Chondrocyte (in vitro differentiated cells): ENCODE measurements at places on chromosomes 2 and 18. TPM values are rescaled to one million over a fixed set of nuclear protein-coding genes. Genes with fewer than 3 reads are reported as not detected.

DNA sequence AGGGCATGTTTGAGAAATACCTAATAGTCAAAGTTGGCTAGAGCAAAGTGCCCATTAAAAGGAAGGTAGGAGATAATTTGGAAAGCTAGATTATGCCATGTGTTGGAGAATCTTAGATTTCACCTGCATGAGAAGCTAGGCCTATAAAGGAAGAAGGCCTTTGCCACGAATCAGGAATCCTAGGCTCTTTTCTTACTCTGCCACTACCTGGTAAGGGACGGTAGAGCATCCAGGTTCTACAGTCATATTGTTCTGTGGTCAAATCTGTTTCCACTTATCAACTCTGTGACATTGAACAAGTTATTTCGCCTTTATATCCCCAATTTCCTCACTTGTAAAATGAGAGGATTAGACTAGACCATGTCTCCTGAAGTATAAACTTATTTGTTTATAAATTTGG is 3.6 kb upstream of the KCNJ3 start:
- no peak overlapping the region for H3K27ac ChIP-seq
- peaks cover 51% of the 10 kb centered on the region for H3K27me3 ChIP-seq
- H3K4me1 ChIP-seq: peaks cover 14% of the 10 kb centered on the region
- no peaks in the 10 kb centered on the region for H3K36me3 ChIP-seq

DNA sequence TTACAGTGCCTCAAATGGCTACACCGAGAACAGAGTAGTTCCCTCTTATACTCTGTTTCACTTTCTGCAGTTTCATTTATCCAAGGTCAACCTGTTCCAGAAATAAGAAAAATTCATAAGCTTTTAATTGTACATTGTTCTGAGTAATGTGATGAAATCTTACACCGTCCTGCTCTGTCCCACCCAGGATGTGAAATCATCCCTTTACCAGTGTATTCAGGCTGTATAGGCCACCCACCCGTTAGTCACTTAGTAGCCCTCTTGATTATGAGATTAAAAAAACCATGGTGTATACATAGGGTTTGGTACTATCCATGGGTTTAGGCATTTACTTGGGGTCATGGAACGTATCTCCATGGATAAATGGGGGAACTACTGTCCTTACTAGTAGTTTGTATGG is 29.8 kb downstream of the STARD6 start:
- DNase-seq: no peak
- no peak overlapping the region for H3K4me3 ChIP-seq
- no peaks in the 10 kb centered on the region for H3K4me1 ChIP-seq
- H3K27me3 ChIP-seq: no peaks in the 10 kb centered on the region
- no peaks in the 10 kb centered on the region for H3K36me3 ChIP-seq

- DNase-seq: no peak
- no peak overlapping the region for H3K4me3 ChIP-seq
- no peaks in the 10 kb centered on the region for H3K36me3 ChIP-seq
Measured at GRCh38 chr2:64065516-64065915, 46.3 kb upstream of the VPS54 start.

REEP1 gene
- total RNA-seq: 2.4 to 3.1 TPM (median 2.6 TPM) in 3 replicates

GRCh38 chr2:130749641-130750040 is 5.7 kb upstream of the AMER3 start:
- no peak for DNase-seq
- H3K27me3 ChIP-seq: peaks cover 26% of the 10 kb centered on the region
- H3K4me1 ChIP-seq: no peaks in the 10 kb centered on the region
- no peaks in the 10 kb centered on the region for H3K36me3 ChIP-seq
- no peak overlapping the region for H3K27ac ChIP-seq
- H3K4me3 ChIP-seq: no peak overlapping the region

CDCA7 gene
- total RNA-seq: 5.4 to 8.7 TPM (median 5.9 TPM) in 3 replicates
